ENCODE measurements at places on chromosomes 16 and 17. TPM values are rescaled to one million over a fixed set of nuclear protein-coding genes. Genes with fewer than 3 reads are reported as not detected.

Gene CCL16
- total RNA-seq: not detected

Gene TBC1D3B
- not detected for total RNA-seq

Gene DOK4
- total RNA-seq: 26.8 TPM

Gene CNGB1
- total RNA-seq: 2.7 TPM

Gene GDPD1
- 1.5 TPM for total RNA-seq

Gene SEPTIN12
- not detected for total RNA-seq

Gene MIS12
- 21.1 TPM for total RNA-seq

Gene CHST4
- total RNA-seq: not detected

Gene CD300H
- total RNA-seq: not detected

Gene ITGAX
- total RNA-seq: not detected

Gene CLEC3A
- not detected for total RNA-seq

Gene NUDT7
- 9.4 TPM for total RNA-seq

Gene ZNF385C
- total RNA-seq: not detected

Gene TLCD3A
- total RNA-seq: 23.6 TPM

Gene SAMD14
- total RNA-seq: 1.1 TPM

Gene SEPHS2
- 15.9 TPM for total RNA-seq

Gene SHBG
- total RNA-seq: not detected

Gene B9D1
- total RNA-seq: 34.6 TPM

Gene TNFRSF17
- not detected for total RNA-seq

Gene CTRB1
- not detected for total RNA-seq

Gene LGALS9C
- total RNA-seq: 1.8 TPM

Gene SLC6A2
- total RNA-seq: 0.08 TPM

Gene NEUROD2
- not detected for total RNA-seq

Gene VASN
- 12.6 TPM for total RNA-seq

Gene ODAD4
- 1.6 TPM for total RNA-seq

Gene AGRP
- not detected for total RNA-seq

Gene PDILT
- total RNA-seq: not detected

Gene VAT1L
- not detected for total RNA-seq

Gene NFATC3
- 8.4 TPM for total RNA-seq

Gene KCNJ18
- total RNA-seq: not detected
